Cortex of kidney (tissue), 1 donor: ENCODE measurements at places on chromosomes 1 and 21.

DNA sequence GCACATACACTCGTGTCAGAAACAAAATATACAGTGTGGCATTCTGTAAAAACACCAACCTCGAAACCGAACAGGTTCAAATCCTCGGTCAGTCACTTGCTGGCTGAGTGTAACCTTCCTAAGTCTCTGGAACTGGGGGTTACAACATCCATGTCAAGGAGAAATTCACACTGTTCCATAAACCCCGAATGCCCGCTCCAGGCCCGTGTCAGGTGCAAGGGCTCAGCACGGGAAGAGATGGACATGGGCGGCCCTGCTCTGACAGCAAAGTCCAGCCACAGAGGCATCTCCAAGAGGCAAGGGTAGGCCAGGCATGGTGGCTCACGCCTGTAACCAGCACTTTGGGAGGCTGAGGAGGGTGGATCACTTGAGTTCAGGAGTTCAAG lies 79.5 kb downstream of the SLC66A1 start:
- DNase-seq, result no peak

DNA sequence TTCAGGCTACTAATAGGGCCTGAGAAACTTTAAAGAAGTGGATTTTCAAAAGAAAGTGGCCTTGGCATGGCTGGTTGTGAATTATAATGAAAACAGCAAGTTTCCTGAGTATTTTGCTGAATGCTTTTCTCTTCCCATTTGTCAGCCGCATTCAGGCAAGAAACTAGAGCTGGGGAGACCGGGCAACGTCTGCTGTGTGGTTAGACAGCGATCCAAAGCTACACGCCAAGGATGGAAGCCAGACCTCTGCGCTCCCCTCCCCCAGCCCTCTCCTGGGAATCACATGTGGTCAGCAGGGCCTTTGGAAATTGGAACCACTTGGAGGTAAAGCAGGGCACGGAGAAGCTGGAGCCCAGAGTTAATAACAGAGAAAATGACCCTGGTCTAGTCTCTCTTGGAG lies 114.1 kb upstream of the CD34 start:
- no peak for DNase-seq

DNA sequence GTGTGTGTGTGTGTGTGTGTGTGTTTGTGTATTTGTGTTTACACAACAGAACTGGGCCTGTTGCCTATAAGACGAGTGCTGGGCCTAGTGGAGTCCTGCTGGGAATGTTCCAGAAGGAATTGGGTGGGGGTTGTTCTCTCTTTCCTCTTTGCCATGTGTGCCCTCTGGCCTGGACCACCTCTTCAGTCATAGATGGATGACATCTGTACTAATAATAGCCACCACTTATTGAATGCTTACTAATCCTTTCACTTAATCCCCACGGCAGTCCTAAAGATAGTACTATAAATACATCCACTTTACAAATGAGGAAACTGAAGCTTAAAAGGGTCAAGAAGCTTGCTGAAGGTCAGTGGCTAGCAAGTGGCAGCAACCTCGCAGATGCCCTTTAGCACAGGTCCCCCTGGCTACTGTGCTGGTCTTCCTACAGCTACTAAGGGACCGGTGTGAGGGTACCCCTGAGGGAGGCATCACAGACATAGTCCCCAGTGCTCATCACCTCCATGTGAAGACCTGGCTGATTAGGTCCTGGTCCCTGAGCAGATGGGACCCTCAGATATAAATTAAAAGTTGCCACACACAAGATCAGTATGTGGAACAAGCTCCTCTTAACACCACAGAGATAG lies 55.2 kb upstream of the KIF1B start:
- no peak for DNase-seq

GRCh38 chr1:31306278-31306677 lies 9.4 kb downstream of the ZCCHC17 start:
- no peak for DNase-seq

DNA sequence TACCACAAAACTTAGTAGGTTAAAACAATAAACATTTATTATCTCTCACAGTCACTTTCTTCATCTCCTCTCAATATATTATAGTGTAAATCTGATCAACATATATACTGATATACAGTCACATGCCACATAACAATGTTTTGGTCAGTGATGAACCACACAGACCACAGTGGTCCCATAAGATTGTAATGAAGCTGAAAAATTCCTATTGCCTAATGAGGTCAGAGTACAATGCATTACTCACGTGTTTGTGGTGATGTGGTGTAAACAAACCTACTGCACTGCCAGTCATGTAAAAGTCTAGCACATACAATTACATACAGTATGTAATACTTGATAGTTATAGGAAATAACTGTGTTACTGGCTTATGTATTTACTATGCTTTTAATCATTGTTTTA lies 30.1 kb downstream of the OLFML3 start:
- DNase-seq, result no peak

DNA sequence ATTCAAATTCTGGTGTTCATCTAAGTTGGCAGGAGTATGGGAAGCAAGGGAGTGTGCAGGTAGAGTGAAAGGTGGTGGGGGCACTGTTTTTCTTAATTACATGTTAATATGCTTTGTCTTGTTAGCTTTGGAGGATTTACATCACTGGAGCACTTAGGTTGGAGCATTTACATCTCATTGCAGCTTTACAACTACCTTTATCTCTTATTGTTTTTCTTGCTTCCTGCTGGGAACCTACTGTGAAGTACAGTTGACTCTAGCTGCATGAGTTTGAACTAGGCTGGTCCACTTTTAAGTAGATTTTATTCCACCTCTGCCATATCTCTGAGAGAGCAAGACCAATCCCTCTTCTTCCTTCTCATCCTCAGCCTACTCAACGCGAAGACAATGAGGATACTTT lies 554.8 kb upstream of the B3GALT2 start:
- DNase-seq, result no peak

DNA sequence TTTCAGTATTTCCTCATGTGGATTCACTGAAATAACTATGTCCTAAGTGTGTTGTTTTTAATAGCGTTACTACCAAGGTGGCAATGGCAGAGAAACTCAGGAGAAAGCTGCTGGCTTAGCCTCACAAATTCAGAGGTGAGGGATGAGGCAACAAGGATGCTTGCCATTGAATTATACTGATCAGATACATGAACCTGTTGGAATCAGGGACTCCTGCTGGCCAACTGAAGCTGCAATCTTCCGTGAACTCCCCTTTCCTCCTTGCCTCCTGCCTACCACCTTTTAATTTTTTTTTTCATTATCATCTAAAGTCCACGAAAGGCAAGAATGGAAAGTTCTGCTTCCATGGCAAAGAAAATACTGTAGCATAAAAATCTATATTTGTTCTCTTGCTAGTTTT lies 254.7 kb downstream of the NFIA start:
- DNase-seq, result no peak

- DNase-seq, result no peak
Observed at GRCh38 chr1:66563941-66564630, 30.1 kb downstream of the SGIP1 start.

- no peak for DNase-seq
Observed at GRCh38 chr1:232335261-232335660, 294.7 kb downstream of the SIPA1L2 start.

GRCh38 chr1:8107897-8108296 lies 81.8 kb upstream of the ERRFI1 start:
- no peak for DNase-seq

DNA sequence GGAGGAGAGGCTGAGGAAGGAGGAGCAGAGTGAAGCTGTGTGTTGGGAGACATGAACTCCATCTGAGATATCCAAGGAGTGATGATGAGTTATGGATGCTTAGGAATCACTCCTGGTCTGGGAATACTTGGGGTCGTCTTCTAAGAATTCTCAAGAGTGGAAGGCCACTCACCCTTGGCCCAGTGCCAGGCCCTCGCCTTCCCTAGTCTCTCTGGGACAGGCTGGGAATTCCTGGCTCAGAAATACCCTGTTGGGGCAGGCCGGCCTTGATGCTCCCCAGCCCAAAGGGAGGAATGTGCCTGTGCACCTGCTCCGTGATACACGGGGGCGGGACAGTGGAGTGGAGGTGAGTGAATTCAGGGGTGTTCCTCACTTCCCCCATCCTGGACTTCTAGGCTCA lies 12.6 kb upstream of the LMNA start:
- DNase-seq, result no peak

- DNase-seq, result no peak
Observed at GRCh38 chr1:209241487-209241886, 342.0 kb upstream of the CAMK1G start.

GRCh38 chr1:59183749-59184317 lies 113.1 kb upstream of the FGGY start:
- no peak for DNase-seq

DNA sequence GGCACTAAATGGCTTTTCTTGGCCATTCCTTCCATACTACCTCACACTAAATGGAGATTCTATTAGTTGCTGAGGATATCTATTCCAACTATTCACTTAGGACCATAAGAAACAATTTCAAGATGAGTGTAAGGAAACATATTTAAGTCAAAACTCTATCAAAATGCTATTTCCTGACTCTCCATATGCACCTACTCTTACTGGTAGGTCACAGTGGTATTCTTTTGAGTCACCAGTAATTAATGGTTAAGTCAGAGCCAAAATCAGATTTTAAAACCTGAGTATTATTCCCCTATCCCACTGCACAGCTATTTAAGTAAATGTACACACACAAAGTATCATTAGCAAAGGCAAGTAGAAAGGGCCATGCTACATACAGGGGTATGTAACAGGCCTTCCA lies 50.3 kb downstream of the ARID4B start:
- no peak for DNase-seq

DNA sequence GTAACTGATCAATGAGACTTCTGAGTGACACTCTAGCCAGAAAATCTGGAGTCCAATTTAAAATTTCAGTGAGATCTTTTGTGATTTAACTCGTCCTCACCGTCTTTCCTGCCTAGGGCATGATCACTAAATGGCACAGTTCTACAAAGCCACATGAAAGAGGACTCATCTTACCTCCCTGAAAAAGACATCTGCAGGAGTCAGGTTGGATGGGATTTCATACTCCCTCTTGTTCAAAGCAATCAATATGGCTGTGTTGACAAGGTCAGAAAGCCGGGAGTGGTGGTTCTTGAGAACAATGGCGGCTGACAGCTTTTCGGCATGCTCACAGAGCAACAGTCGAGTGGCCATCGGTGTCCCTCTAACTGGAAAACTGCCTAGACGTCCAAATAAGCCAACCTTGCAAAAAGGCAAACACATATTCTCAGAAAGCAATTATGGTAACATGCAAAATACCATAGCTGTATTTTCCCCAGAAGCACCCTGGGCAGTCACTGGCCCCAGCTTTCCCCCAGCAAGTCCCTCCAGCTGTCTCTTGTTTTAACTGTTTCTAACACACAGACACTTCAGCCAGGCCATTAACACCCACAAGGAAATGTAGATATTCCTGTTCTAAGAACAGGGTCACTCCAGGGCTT lies 36.6 kb upstream of the ACTA1 start:
- no peak for DNase-seq

DNA sequence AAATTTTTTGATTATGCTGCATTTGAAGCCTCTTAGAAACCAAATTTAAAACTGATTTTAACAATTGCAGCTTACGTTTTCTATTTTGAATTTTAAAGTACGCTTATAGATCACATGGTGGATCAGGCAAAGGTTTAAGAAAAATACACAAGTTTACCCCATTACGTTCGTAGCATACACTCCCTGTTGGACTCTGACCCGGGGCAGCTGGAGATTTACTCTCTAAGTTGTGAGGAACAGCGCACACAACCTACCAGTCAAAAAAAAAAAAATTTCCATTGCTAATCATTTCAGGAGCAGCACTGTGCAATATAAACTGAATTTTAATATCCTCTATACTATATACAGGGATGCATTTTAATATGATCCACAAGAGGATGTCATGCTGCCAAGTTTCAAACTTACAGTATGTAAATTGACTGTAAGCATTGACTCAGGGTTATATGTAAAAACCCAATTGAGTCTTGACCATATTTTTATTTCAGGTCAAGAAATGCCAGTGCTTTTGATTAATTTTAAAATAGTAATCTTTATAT lies 20.4 kb downstream of the CSDE1 start:
- DNase-seq, result no peak

DNA sequence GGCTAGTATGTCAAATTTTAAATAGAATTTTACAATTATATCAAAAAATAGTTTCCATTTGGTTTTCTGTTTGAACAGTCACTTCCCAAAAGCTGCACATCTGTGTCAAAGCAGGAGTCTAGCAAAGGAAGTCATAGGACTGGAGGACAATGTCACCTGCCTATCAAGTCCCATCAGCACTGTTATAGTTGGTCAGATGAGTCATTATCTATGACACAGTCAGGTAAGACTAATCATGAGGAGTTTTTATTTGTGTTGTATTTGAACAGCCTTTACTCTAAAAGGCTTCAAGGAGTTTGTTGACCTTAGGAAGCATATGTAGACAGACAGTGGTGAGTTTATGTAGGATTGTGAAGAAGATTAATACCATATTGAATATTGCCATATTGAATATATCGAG lies 74.2 kb upstream of the QSOX1 start:
- DNase-seq, result no peak

- DNase-seq, result no peak
Observed at GRCh38 chr1:212507369-212507768, 74.6 kb downstream of the NENF start.

DNA sequence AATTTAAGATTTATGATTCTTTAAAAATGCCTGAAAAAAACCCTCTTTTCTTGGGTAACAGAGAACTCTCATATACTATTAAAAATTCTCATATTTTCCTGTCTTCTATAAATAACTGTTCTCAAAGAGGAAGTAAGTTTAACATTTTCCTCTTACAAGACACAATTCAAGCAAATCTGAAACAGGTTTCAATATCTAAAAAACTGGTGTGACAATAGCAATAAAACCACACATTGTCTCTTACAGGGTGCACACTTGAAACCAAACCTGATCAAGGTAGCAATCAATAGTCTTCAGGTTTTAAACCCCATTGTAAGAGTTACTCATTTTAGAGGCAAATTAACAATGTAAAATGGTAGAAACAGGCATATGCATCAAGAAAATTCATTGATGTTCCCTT lies 28.0 kb downstream of the FUBP1 start:
- no peak for DNase-seq

DNA sequence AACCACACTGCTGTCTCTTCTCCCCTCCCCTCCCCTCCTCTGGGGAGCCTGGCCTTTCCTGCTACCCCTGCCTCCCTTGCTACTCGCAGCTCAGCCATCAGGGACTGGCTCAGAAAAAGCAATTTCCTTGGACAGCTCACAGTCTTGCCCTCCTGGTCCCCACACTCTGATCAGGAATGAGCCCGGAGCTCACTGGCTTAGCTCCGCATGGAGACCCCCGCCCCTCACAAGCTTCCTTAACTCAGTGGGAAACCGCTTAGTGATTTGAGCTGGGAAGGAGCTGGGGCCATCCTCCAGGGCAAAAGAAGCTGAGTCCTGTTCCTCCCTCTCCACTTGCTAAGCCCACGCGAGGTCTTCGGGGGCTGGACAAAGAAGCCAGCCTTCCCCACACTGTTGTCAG lies 70.3 kb upstream of the ACTL8 start:
- no peak for DNase-seq

- no peak for DNase-seq
Observed at GRCh38 chr1:177659281-177659680, 310.6 kb downstream of the SEC16B start.
